Activated CD4-positive, alpha-beta memory T cell treated with anti-CD3 and anti-CD28 coated beads, Interleukin-2, amount 10 ng/mL, durations not matched to agents 7 days and 5 days (primary cell): ENCODE measurements at places on chromosomes 1 and 21. TPM values are rescaled to one million over a fixed set of nuclear protein-coding genes. Genes with fewer than 3 reads are reported as not detected.

GUCA2A gene
- total RNA-seq, result not detected

AMY1A gene
- not detected for total RNA-seq

KCNE2 gene
- total RNA-seq, result not detected

CCDC190 gene
- total RNA-seq, result not detected

KPRP gene
- total RNA-seq, result not detected

- peak; percentile 54 for DNase-seq
- no peaks in the 10 kb centered on the region for H3K36me3 ChIP-seq
- peaks cover 8% of the 10 kb centered on the region for H3K27me3 ChIP-seq
- H3K4me3 ChIP-seq, result no peak overlapping the region
- H3K4me1 ChIP-seq, result peaks cover 8% of the 10 kb centered on the region
- H3K27ac ChIP-seq, result no peak overlapping the region
Measured at GRCh38 chr1:24586970-24587820, 31.3 kb downstream of the NCMAP start.

DNA sequence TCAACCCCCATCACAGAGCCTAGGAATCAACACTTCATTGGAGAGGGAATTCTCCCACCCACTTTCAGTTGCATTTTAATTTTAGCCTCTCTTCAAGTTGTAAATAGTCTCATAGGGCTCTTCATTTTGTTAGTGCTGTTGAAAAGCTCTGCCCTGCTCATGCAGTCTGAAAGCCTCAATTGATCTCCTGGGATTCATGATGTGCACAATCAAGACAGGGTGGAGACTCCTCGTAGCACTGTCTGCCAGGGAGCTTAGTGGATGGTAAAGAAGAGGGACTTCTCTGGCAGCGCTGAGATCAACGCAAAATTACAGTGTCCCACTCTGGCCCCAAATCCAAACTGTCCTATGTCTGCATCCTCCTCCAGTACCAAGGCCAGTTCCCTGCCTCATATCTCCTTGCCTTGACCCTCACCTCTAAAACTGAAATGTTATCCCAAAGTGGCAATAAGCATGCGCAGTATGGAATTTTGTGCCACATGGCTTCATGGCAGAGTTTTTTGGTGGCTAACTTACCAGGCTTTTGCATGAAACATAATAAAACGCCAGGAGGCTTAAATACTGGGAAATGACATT, 282.2 kb downstream of the CACNA1E start:
- H3K4me3 ChIP-seq, result no peak overlapping the region
- H3K36me3 ChIP-seq, result no peaks in the 10 kb centered on the region
- peaks cover 2% of the 10 kb centered on the region for H3K4me1 ChIP-seq
- DNase-seq, result no peak
- no peak overlapping the region for H3K27ac ChIP-seq

GRCh38 chr1:168911370-168911769, 182.4 kb upstream of the DPT start:
- H3K27me3 ChIP-seq, result peaks cover 4% of the 10 kb centered on the region
- DNase-seq, result no peak
- no peak overlapping the region for H3K4me3 ChIP-seq
- H3K27ac ChIP-seq, result no peak overlapping the region
- H3K4me1 ChIP-seq, result no peaks in the 10 kb centered on the region

- no peak overlapping the region for H3K4me3 ChIP-seq
- H3K4me1 ChIP-seq, result no peaks in the 10 kb centered on the region
- H3K27ac ChIP-seq, result no peak overlapping the region
- no peaks in the 10 kb centered on the region for H3K27me3 ChIP-seq
Measured at GRCh38 chr1:217564833-217565232, 66.1 kb downstream of the GPATCH2 start.

GRCh38 chr1:2166254-2166653, 28.3 kb downstream of the FAAP20 start:
- no peaks in the 10 kb centered on the region for H3K27me3 ChIP-seq
- H3K36me3 ChIP-seq, result peaks cover 4% of the 10 kb centered on the region
- no peaks in the 10 kb centered on the region for H3K4me1 ChIP-seq
- H3K27ac ChIP-seq, result no peak overlapping the region

GRCh38 chr1:72915581-72915980, 633.2 kb upstream of the NEGR1 start:
- H3K36me3 ChIP-seq, result no peaks in the 10 kb centered on the region
- no peaks in the 10 kb centered on the region for H3K27me3 ChIP-seq
- no peak overlapping the region for H3K27ac ChIP-seq
